ENCODE measurements at places on chromosomes 1 and 21.

GRCh38 chr1:50986653-50987052 lies 16.6 kb downstream of the CDKN2C start:
- no peak for DNase-seq

GRCh38 chr1:156497743-156498431 lies 2.7 kb downstream of the MEF2D start:
- DNase-seq = no peak

DNA sequence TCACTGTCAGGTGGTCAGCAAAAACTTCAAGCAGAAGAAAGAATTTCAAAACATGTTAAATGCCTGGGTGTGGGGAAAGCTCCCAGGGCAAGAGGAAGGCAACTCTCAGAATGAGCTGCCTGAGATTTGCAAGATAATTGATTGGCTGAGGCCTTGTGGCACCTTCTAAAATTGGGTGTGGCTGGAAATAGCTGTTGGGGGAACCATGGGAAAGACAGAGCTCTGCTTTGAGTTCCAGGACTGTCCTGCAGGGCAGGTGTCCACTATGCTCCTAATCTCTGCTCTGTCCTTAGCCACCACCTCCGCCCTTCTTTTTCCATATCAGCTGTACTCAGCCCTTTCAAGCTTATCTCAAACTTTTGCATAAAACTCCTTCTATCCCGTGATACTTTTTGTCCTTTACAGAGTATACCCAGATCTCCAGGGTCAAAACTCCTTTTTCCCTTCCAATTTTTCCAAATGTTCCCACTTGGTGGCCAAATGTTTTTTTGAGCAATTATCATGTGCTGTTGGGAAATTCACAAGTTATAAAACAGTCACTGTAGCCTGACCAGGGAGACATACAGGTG lies 23.8 kb upstream of the PPP2R5A start:
- DNase-seq = no peak

DNA sequence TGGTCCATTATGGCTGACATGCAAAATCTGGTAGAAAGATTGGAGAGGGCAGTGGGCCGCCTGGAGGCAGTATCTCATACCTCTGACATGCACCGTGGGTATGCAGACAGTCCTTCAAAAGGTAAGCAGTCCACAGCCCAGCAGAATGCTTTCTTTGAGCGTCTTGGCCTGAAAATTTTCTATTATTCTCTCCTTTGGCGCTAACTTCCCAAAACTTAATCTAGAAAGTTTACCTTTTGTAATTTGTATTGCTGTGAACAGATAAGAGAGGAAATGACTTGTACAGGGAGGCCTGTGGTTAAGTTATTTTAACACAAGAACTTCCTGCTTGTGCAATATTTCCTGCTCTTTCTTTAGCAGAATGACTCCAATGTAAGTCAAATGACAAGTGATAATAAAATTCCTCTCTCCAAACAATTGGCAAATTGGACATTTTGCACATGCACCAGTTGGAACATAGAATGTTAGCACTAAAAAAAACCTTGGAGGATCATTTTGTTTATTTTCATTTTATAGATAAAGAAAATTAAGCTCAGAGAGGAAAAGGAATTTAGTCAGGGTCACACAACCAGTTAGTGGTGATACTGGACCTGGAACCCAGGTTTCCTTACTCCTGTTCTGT lies 18.9 kb downstream of the CAP1 start:
- DNase-seq = no peak

- no peak for DNase-seq
These were observed 10.9 kb upstream of the THEM5 start for GRCh38 chr1:151864411-151864810.

- DNase-seq = no peak
These were observed 36.8 kb upstream of the PKN2 start for GRCh38 chr1:88647249-88647645.

GRCh38 chr1:157380523-157380922 lies 171.8 kb downstream of the FCRL5 start:
- DNase-seq = no peak

GRCh38 chr1:224198572-224198971 lies 15.5 kb downstream of the DEGS1 start:
- no peak for DNase-seq

GRCh38 chr21:44714905-44715304 lies 3.5 kb upstream of the TSPEAR start:
- no peak for DNase-seq

- no peak for DNase-seq
These were observed 10.5 kb downstream of the MTX1 start for GRCh38 chr1:155218854-155219591.

- DNase-seq = no peak
These were observed 1.6 kb upstream of the PLEKHA6 start for GRCh38 chr1:204361341-204361771.

Data from stimulated activated naive CD4-positive, alpha-beta T cell (primary cell).